Lung (tissue), 17 donors: ENCODE measurements at places on chromosomes 1 and 21. TPM values are rescaled to one million over a fixed set of nuclear protein-coding genes. Genes with fewer than 3 reads are reported as not detected.

- DNase-seq, result no peak
These were observed 27.1 kb upstream of the SEC16B start for GRCh38 chr1:177996957-177997356.

SLC22A15 gene
- 12.7 TPM for total RNA-seq

DNA sequence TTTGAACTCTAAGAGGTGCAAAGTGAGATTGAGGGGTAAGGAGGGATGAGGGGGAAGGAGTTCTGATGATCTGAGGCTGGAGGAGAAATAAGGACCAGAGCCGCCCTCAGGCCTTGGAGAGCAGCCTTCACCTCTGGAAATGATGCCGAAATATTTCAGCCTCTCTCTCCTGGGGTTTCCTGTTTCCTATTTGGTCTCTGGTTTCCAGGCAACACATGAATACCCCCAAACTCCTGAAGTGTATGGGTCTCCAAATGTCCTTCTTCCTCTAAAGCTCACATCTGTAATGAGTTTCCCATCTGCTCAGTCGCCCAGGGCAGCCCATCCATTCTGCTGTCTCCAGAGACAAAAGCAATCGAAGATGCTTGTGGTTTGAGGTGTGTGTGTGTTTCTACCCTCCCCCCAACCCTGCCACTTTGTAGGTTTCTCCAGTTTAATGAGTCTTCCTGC lies 52.0 kb upstream of the FAM20B start:
- DNase-seq, result peak; percentile 68

GRCh38 chr1:65469126-65469888 lies 48.8 kb downstream of the LEPR start:
- peak; percentile 2 for DNase-seq

DNA sequence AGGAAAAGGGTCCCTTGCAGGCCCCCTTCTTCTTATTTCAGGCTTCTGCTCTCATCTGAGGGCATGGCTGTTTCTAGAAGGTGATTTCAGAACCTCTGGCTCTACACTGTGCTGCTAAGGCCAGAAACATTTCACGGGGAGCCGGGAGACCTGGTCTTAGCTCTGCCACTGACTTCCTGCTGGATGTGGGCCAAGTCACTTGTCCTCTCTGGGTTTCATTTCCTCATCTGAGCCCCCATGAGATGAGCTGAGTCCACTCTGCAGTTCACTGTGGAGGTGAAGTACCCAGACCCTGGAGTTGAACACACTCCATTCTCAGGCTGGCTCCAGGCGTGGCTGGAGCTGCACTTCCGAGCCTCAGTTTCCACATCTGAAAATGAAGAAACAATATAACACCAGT lies 2.1 kb downstream of the PADI1 start:
- peak; percentile 27 for DNase-seq
